DND-41 (cell line): ENCODE measurements at places on chromosomes 6 and 20.

DNA sequence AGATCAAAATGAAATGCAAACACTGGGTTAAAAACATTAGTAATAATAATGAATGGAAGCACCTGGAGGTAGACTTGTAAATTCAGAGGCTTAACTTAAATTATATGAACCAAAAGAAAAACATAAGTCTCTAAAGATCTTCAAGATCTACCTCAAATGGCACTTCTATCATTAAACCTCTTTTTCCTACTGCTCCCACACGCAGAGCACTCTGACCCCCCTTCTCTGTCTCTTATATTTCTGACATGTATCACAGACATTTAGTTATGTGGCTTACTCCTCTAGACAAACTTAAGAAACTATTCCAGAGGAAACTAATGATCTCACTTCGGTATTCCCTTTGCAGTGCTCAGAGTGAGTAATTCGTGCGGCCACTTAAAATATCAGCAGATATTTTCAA lies 1.1 kb downstream of the TBC1D32 start:
- no peaks in the 10 kb centered on the region for H3K27me3 ChIP-seq
- H3K4me3 ChIP-seq, result peak overlapping the region; percentile 43; the same call in 1 of the 2 replicates
- peak overlapping the region; percentile 22; the same call in 1 of the 2 replicates for H3K27ac ChIP-seq
- H3K36me3 ChIP-seq, result no peaks in the 10 kb centered on the region
- H3K4me1 ChIP-seq, result peaks cover 48% of the 10 kb centered on the region

DNA sequence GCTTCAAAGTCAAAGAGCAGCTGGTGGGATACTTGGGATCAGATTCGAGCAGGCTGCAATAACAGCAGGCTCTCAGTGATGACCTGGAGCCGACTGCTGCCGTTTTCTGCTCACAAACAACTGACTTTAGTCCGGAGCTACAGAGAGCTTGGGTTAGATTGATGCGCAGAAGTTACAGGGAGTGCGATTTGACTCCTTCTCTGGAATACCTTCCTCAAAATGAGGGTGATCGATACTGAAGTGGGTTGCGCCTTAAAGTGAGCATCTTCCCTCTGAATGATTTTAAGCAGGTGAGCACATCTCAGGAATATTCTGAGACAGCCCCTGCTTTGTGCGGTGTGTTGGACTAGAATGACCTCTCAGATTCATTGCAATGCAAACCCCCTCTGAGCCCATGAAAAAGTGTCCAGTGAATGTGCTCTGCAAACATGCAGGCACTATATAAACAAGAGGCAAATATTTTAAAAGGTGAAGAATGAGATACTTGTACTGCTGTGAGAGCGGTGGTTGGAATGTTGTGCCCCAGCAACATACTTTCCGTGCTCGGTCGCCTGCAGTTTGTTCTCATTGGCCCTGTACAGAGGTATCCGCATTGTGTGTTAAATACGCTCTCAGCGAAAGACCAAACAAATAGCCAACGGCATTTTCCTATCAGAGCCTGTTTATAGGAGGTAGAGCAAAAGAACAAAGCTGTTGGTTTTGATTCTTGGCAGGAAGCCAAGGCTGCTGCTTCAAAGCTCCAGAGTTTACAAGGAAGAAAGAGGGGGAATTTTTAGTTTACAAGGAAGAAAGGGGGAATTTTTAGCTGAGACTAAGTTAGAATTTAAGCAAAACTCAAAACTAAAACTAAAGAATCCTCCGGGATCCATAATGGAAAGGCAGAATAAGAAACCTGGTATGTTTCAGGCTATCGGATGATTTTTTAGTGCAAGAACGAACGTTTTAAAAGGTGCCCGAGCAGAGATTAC lies 67.7 kb downstream of the PHACTR2 start:
- no peaks in the 10 kb centered on the region for H3K4me1 ChIP-seq
- no peak overlapping the region for H3K4me3 ChIP-seq
- no peak for DNase-seq
- H3K36me3 ChIP-seq, result no peaks in the 10 kb centered on the region

DNA sequence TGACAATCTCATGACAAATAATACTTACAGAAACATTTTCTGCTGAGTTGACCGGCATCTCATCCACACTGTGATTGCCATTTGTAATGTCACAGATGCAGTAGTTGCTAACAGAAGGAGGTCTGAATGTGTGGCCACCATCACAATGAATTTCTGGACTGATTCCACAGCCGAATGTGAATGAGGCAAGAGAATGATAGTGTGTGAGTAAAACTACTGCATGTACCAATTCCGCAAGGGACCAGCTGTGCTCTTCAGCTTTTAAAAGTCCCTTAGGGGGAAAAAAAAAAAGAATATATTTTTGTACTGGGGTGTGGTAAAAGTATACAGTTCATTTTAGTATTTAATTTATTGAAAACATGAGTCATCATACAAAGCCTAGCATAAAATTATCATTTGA lies 96.2 kb downstream of the SESN1 start:
- H3K36me3 ChIP-seq, result 0 out of 2 replicates have a peak, but pooled peaks cover 4% of the 10 kb centered on the region
- H3K4me3 ChIP-seq, result no peak overlapping the region
- H3K4me1 ChIP-seq, result no peaks in the 10 kb centered on the region
- no peaks in the 10 kb centered on the region for H3K27me3 ChIP-seq
- no peak for DNase-seq

- no peaks in the 10 kb centered on the region for H3K27me3 ChIP-seq
- DNase-seq, result no peak
- no peak overlapping the region for H3K4me3 ChIP-seq
- H3K27ac ChIP-seq, result no peak overlapping the region
- H3K4me1 ChIP-seq, result no peaks in the 10 kb centered on the region
Measured at GRCh38 chr6:112061605-112062004, 7.7 kb downstream of the CCN6 start.

DNA sequence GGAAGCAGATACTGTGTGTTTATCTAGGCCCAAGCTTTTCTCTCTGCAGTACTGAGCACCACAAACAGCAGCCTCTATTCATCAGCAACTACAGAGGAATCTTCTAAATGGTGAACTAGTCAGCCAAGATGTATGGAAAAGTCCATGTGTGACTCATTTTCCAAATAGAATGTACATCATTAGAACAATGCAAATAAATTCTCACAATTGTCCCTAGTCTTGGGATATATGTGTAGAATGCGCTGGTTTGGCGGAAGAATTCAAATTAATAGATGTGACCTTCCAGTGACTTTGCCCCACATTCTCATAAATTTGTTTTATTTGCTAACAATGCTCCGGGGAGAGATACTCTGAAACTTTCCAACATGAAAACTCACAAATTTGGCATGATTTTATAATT lies 436.2 kb downstream of the CBLN4 start:
- H3K4me1 ChIP-seq, result no peaks in the 10 kb centered on the region
- no peaks in the 10 kb centered on the region for H3K36me3 ChIP-seq
- H3K27me3 ChIP-seq, result no peaks in the 10 kb centered on the region
- no peak for DNase-seq
- H3K4me3 ChIP-seq, result no peak overlapping the region
- no peak overlapping the region for H3K27ac ChIP-seq

GRCh38 chr20:49880177-49880576 lies 35.2 kb downstream of the SPATA2 start:
- no peak overlapping the region for H3K27ac ChIP-seq
- no peaks in the 10 kb centered on the region for H3K27me3 ChIP-seq
- H3K4me3 ChIP-seq, result no peak overlapping the region
- no peak for DNase-seq

DNA sequence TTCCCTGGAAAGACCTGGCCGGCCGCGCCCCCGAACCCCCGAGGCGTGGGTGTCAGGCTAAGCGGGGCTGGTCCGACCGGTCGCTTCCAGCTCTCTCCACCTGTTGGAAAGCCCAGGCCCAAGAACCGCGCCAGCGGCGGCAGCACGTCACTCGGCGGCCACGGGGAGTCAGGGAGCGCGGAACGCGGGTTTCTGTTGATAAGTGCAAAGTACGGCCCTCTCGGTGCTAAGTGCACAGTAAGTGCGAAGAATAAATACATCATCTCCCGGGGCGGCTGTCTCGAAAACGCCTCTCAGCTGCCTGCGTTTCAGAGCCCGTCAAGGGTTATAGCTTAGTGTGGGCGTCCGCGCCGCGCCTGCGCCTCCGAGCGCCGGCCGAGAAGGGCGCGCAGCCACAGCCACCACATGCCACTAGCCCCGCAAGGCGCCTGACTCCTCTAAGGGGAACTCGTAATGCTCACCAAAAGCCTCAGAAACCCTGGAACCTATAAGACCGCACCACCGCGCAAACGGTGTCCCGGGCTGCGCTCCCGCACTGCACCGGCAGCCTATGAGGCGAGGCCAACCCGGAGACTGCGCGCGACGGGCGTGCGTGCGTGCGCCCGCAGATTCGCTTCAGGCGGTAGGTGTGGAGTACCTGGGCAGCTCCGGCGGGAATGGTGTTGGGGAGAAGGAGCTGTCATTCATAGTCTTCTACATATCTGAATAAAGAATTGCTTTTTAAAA lies 9.2 kb upstream of the TBX18 start:
- H3K27me3 ChIP-seq, result no peaks in the 10 kb centered on the region
- H3K27ac ChIP-seq, result no peak overlapping the region
- no peaks in the 10 kb centered on the region for H3K4me1 ChIP-seq
- no peak overlapping the region for H3K4me3 ChIP-seq

- H3K36me3 ChIP-seq, result no peaks in the 10 kb centered on the region
- no peak overlapping the region for H3K4me3 ChIP-seq
- no peak overlapping the region for H3K27ac ChIP-seq
- no peaks in the 10 kb centered on the region for H3K4me1 ChIP-seq
- peaks cover 6% of the 10 kb centered on the region for H3K27me3 ChIP-seq
- DNase-seq, result no peak
Measured at GRCh38 chr6:25660512-25660911, 8.5 kb downstream of the SCGN start.

DNA sequence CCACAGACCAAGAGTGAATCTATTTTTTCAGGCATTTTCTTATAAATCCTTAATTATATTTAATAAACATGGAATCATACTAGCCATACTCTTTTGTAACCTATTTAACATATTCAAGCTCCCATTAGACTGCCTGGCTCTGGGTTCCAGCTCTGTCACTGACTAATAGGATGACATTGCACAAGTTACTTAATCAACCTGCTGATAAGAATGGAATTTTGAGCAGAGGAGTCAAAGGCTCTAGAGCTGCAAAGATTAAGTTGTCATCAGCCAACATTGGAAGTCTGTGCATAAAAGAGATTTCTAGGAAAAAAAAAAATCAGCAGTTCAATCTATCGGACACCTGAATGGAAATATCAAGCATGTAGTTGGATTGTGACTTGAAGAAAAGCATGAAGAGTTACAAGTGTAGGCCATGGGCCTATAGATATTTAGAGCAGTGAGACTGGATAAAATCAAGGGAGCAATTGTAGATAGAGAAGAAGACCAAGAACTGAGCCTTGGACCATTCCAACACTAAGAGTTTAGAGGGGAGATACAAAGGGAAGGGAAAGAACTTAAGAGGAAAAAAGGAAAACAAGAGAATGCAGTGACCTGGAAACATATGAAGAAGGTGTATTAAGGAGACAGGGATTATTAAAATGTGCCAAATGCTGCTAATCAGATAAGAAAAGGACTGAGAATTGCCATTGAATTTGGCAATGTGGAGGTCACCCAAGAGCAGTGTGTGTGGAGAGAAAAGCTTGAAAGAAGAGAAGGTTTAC lies 11.0 kb upstream of the HINT3 start:
- H3K4me3 ChIP-seq, result no peak overlapping the region
- H3K27ac ChIP-seq, result no peak overlapping the region
- H3K4me1 ChIP-seq, result no peaks in the 10 kb centered on the region
- no peak for DNase-seq
- H3K36me3 ChIP-seq, result no peaks in the 10 kb centered on the region

- no peaks in the 10 kb centered on the region for H3K4me1 ChIP-seq
- H3K36me3 ChIP-seq, result no peaks in the 10 kb centered on the region
- DNase-seq, result no peak
- H3K27ac ChIP-seq, result no peak overlapping the region
Measured at GRCh38 chr6:36323062-36323461, 13.6 kb downstream of the BNIP5 start.

DNA sequence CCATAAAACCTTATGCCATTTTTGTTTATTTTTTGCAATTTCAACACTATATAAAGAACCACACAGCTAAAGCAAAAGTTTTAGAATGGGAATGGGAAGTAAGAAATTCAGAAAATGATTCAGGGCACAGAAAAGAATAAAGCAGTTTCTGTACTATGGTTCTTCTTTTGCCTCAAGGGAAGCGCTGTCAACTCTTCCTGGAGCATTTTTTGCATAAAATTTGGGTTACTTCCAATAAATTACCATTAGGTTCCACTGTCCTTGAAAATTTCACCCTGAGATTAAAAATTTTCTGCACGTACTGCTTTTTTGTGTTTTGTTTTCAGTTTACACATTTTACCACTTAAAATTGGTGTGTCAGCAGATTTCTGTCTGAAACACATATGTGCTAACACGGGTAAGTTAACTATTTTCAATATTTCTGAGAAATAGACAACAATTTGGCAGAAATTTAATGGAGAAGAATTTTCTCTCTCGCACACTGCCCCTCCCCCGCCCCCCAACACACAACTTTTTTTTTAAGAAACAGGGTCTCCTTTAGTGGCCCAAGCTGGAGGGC lies 79.6 kb downstream of the ADAT2 start:
- DNase-seq, result no peak
- no peak overlapping the region for H3K4me3 ChIP-seq
- H3K27me3 ChIP-seq, result no peaks in the 10 kb centered on the region
- no peaks in the 10 kb centered on the region for H3K4me1 ChIP-seq

DNA sequence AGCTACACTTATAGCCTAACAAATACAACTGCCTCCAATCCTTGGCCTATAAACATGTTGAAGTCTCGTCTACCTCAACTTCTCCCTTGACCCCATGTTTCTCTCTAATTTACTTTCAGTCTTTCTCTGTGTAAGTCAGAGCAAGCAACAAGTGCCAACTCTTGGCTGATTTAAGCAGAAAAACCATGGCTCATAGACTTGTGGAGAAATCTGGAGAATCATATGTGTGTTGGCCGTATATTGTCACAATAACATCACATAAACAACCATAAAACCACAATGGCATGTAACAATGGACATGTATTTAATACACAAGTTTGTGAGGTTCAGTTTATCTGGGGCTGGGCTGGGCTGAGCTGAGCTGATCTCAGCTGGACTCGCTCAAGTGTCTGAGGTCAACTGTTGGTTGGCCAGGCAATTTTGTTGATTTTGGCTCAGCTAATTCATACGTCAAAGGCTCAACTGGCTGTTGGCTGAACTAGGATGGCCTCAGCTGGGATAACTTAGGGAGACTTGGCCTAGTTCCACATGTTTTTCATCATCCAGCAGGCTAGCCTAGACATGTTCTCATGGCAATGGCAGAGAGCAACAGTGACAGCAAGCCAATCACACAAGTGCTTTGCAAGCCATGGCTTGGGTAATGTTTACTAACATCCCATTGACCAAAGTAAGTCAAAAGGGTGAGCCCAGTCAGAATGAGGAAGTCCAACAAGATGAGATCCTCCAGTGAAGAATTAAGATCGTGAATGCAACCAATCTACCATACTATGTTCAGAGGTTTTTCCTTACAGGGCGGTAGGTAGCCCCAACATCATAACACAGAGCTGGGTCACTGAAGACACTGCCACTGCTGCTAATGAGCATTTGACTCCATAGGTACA lies 12.9 kb upstream of the TBC1D22B start:
- H3K36me3 ChIP-seq, result no peaks in the 10 kb centered on the region; the same call in 1 of the 2 replicates
- no peak overlapping the region for H3K27ac ChIP-seq
- no peak for DNase-seq
- H3K4me1 ChIP-seq, result peaks cover 20% of the 10 kb centered on the region
